ENCODE measurements at places on chromosomes 5 and 9.

DNA sequence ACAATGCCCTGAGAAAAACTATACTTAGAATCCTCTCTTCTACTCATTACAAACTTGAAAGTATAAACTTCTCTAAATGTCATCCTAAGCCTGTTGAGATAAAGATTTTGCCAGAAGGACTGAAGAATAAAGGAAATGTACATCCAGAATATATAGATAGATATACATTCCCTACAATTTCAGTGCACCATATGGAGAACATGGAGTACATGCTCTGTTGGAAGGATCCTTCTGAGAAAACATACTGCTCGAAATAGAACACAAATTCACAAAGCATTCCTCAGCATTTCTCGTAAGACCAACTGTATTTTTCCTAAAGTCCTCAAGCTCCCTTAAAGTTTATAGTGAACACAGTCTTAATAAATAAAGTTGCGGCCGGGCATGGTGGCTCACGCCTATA is 69.7 kb upstream of the RASA1 start:
- DNase-seq: no peak

DNA sequence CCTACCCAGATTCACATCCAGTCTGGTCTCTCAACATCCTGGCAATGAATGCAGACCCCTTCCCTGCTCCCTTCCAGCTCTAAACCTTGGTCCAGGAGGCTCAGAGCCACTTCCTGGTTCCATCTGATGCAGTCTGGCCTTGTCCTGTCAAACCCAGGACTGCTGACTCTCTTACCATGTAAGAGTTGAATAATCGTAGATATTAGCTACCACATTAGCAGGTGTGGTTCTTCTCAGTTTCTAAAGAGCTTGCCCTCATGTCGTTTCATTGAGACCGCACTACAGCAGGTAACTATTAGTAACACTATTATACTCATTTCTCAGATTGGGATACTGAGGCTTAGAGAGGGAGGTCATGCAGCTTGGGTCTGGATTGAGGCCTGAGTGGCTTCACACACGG is 133.3 kb downstream of the BOD1 start:
- DNase-seq: peak; percentile 42

DNA sequence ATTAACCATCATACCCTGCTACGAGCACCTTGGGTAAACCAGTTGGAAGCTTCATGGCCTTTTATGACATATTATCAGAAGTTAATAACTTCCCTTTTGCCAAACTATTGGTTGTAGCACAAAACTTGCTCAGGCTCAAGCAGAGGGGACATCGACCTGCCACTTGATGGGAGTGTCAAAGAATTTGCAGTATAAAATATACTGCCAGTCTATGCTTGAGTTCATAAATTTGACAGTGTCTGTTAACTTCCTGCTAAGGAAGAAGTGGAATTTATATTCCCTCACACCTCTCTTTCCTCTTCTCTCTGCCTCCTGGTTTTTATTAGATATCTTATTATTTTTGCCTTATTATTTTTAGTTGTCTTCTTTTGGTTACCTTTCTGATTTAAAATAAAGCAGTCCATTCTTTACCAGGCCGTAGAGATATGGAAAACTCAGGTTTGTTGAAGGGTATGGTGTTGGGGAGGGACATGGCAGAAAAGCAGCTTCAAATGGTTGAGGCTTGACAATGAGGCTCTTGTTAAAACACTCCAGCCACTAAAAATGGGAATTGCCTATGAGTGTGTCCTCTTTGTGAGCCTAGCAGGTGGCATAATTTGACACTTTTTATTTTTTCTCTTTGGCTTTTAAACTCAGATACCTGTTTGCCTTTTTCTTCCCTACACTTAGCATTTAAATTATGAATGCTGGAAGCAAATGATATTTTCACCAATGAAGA is 298.0 kb downstream of the DOCK8 start:
- no peak for DNase-seq

- no peak for DNase-seq
Observed at GRCh38 chr9:96025995-96026602, 150.6 kb downstream of the ERCC6L2 start.

DNA sequence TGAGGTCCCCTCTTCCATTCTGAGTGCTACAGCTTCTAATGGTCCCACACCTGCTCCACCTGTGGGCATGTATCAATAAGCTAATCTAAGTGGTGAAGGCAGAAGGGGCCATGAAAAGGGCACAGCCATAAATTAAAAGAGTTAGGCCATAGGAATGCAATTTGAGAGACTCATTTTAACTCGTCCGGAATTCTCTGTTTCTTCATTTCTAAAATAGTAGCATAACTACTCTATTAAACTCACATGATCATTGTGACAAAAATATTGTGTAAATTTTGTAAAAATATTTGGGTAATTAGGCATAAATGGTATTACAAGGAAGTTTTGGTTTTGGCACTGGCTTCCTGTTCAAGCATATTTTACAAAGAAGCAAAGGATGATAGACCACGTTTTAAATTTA is 103.1 kb upstream of the TXNDC8 start:
- DNase-seq: no peak

DNA sequence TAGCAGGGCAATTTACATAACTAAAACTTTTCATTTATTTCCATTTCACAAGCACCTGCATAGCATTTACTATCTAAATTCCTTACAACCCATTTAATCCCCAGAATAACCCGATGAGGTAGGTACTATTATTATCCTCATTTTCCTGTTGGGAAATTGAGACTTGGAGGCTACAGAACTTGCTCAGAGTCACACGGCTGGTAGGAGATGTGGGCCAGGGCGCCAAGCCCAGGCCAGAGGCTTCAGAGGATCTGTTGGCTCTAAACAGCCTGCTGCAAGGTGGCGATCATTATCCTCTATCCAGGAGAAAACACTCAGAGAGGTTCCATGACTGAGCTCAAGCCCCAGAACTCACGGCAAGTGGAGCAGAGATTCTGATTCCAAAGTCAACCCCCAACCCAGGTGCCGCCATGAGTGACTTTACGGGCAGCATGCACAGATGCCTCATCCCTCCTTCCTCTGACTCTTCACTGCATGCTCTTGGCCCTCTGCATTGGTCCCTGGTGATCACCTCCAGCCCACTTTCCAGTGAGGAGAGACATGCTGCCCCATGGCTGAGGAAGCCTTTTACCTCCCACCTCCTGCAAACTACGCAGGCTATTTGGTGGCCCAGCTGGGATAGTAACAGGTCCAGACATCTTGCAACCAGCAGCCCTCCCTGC is 168.4 kb upstream of the FSTL4 start:
- DNase-seq: no peak

GRCh38 chr9:97889941-97890887 is 32.1 kb downstream of the TRMO start:
- DNase-seq: peak; percentile 49

- DNase-seq: no peak
Observed at GRCh38 chr5:142306077-142306502, 18.7 kb downstream of the SPRY4 start.

- no peak for DNase-seq
Observed at GRCh38 chr9:81822301-81822865, 105.8 kb upstream of the SPATA31D4 start.

- DNase-seq: no peak
Observed at GRCh38 chr9:19631181-19631580, 157.7 kb downstream of the SLC24A2 start.

DNA sequence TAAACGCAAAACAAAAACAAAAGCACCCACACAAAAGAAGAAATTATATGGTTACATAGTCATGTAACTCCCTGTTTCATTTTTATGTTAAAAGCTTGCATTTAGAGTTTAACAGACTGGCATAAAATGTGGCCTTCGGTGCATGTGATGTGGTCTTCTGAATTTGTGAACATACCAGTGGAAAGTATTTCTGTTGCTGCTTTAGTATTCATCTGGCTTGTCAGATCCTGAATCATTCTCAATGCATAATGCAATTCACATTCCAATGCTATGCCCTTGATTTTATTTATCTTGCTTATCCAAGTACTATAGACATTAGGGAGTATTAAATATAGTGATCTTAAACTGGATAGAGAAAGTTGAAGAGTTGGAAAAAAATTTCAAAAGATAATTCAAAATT is 740.2 kb upstream of the ZNF608 start:
- no peak for DNase-seq

GRCh38 chr9:131197160-131197911 is 72.0 kb downstream of the NUP214 start:
- no peak for DNase-seq

GRCh38 chr9:34310215-34310614 is 18.9 kb downstream of the KIF24 start:
- no peak for DNase-seq

- peak; percentile 62 for DNase-seq
Observed at GRCh38 chr9:5518171-5518936, 8.0 kb downstream of the PDCD1LG2 start.

DNA sequence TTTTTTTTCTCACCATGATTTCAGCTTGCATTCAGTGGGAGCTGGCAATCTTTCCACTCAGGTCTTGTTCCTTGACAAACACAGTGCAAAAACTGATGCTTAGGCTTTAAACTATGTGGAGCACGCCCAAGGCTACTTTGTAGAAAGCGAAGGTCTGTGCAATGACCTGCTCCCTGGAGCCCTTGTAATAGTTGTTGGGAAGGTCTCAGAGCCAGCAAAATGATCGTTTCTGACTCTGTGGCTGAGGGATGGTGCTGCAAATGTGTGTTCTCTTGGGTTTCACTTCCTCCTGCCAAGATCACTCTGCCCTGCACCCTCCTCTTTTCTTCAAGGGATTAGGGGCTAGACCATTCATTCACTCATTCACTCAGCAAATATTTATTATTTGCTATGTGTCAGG is 249.7 kb upstream of the MAP3K1 start:
- peak; percentile 50 for DNase-seq

DNA sequence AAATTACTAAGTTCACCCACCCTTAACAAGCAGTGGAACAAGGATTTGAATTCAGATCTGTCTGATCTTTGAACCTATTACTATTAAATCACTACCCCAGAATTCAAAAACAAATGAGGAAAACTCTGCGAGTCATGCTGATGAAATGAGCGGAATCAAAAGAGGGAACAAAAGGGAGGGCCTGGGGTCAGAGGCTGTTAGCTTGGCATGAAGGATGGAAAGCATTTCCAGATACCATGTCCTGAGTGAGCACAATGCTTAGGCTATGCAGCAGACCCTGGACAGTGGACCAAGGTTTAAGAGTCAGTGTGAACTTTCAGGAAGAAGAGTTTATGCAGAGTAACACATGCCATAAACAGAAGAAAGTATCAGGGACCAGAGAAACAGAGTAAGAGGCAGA is 30.5 kb downstream of the GRIA1 start:
- DNase-seq: no peak

DNA sequence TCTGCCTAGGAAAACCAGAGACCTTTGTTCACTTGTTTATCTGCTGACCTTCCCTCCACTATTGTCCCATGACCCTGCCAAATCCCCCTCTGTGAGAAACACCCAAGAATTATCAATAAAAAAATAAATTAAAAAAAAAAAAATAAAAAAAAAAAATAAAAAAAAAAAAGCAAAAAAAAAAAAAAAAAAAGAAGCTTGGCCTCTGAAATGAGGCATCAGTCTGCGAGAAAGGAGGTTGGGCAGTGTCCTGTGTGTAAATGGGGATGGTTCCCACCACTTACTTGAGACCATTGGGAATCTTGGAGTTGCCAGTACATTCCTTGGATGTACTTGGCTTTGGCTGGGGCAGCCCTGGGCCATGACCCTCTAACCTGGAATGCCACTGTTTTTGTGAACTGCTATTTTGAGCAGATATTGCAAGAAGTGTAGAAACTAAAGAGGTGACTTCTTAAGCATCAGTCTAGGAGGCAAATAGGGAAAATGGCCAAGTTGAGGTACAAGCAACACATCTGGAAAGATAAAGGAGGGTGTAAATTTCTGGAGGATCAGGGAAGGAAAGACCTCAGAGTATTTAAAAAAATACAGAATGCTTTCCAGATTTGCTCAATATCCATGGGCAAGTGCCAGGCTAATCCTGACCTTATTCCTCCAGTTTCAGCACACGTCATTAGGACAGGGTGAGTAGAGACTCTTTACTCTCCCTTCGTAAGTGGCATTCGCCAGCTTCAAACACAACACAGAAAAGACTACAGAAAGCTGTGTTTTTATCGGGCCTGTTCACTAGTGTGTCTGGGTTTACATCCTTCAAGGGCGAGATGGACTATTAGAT is 58.1 kb downstream of the HSPA4 start:
- DNase-seq: no peak

- DNase-seq: no peak
Observed at GRCh38 chr5:78361631-78361993, 1.2 kb downstream of the SCAMP1 start.

DNA sequence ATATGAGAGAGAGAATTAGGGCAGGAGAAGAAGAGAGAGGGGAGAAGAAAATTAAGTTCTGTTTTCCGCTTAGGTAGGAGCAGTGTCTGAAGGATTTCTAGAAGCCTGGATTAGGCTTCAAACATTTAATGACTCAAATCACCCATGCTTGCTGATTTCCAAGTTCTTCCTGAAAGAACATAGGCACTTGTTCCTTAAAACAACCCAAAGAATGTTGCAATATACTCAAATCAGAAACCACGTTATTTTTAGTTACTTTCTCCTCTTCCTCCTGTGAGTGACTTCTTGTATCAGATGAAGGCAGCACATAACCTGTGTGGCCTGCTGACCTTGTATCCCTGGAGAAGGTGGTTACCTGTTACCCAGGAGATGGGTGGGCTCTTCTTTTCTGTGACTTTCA is 351.5 kb upstream of the KLF4 start:
- DNase-seq: no peak

All from GM12865 (cell line).